ENCODE measurements at places on chromosomes 5 and 9.

DNA sequence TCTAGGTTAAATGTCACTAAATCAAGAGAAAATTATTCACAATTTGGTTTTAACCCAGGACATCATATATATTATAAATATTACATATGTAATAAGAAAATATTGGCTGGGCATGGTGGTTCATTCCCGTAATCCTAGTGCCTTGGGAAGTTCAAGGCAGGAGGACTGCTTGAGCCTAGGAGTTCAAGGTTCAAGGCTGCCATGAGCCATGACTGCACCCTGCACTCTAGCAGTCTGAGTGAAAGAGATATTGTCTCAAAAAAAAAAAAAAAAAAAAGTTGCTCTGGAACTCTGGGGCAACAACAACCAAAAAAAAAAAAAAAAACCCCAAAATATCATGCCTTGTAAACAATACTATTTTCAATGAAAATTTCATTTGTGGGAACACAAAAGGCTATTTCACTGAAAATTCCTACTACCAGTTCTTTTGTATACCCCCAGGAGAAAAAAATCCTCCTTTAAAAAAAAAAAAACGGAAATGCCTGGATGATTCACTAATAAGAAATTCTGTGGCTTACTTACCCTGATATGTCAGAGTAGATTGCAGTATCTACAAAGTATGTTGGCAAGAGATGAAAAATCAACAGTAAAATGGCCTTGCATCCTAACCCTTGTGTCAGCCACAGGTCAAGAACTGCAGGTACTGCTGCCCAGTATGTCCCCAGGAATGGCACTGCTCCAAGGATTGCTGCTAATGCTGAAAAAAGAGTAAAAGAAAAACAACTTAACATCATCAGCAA is 22.6 kb upstream of the CTNNAL1 start:
- no peak for DNase-seq

DNA sequence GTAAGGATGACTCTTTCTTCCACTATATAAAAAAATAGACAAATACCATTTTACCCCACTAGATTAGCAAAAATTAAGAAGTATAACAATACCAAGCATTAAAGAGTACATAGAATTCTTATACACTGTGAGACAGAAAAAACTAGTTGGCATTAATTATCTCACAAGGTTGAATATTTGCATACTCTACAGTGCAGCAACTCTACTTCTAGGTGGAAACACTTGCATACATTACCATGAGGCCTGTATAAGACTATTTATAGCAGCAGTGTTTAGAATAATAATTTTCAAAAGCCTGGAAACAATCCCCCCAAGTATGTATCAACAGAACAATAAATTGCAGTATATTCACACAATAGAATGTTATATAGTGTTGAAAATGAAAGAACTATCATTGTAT is 19.0 kb upstream of the PURA start:
- no peak for DNase-seq

- DNase-seq, result no peak
Measured at GRCh38 chr5:180642779-180643178, 6.6 kb downstream of the FLT4 start.

GRCh38 chr9:33719581-33720374 is 75.6 kb upstream of the PRSS3 start:
- DNase-seq, result no peak

DNA sequence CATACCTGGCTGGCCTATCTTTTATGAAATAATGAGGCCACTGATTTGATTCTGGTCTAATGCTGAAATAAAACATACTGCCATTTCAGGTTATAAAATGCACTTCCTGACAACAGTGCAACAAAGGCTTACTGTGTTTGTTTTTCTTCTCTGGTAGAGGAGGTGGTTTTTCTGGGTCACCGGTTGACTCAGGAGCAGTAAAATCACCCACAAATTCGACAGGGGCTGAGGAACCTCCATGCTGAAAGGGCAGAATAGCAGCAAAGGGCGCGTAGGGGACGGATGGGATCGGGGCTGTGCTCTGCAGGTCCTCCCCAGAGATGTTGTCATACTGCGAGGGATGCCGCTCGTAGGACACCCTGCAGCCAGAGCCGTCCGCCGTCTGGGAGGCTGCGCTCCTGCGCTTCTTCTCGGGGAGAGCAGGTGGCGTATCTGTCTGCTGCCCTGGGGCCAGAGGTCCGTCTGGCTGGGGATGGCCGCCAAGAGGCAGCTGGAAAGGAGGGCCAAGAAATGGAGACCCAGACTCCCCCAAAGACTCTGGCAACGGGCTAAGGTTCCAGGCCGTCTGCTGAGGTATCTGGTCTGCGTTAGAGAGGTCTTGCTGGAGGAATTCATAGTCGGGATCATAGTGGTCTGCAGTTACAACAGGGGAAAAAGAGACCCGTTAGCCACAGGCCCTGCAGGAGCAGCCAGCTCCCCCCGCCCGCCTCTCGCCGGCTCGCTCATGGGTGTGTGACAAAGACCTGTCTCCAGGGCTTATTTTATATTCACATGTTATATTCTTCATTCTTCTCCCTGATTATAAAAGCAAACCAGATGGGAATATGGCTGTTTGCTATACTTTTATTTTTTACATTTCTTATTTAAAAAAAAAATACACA is 80.7 kb downstream of the PRRT1B start:
- DNase-seq, result no peak

DNA sequence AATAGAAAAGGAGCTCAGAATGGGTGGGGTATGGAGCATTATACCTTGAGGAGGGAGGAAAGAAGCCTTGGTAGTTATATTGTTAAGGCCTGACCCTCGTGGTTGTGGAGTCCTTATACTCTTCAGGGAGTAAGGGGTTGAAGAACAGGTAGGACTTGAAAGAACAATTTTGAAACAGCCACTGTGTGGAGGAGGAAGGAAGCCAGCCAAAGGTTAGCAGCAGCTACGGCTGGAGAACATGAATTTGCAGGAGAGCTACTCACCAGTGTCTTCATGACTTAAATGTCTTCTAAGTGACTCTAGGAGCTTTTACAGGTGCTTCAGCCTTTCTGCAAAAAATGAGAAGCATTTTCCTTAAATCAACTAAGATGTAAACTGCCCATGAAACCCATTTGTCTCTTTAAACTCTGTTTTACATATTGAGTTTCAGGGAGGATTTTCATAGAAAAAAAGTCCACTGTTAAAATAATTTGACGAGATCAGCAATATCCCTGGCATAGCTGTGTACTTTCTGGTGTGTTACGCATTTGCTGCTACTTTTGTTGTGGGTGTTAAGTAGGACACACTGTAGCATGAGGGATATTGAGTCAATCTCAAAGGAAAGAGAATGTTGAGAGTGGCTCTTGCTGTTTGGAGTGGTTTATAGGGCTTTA is 110.6 kb upstream of the ELL2 start:
- DNase-seq, result no peak

DNA sequence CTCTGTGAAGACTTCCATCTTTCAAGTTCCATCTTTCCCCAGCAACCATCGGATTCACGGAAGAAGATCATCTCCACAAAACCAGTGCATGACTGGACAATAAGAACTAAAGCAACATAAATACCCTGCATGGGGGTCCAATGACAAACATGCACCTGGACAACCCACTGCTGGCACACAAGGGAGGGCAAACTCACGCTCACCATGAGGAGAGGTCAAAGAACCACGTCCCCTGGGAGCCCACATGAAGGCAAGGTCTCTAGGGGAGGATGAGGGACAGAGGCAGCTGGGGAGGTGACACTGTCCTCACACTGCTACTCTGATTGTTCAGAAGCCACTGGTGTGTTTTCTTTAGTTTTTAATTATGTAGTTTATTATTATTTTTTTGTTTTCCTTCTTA is 190.8 kb downstream of the MED10 start:
- no peak for DNase-seq

- DNase-seq, result no peak
Measured at GRCh38 chr5:124021776-124022175, 509.8 kb downstream of the CSNK1G3 start.

GRCh38 chr5:89951876-89952275 is 457.7 kb downstream of the CETN3 start:
- DNase-seq, result no peak

- no peak for DNase-seq
Measured at GRCh38 chr9:109186857-109187520, 19.9 kb upstream of the FRRS1L start.

DNA sequence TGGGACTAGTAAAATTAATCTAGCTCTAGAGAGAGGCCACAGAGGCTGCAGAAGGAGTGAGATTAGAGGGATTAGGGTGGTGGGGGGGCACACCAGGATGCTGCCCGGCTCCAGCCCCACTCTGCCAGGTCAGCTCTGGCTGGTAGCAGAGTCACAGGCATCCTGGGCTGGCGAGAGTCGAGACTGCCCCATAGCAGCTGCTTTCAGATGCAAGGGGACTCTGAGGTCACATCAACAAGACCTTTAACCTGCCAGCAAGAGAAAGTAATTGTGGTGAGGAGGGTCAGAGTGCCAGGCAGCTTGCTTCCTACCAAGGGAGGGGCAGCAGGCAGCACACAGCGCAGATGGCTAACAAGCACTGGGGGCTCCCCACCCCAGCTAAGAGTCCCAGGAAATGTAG is 7.5 kb downstream of the EPB41L4B start:
- no peak for DNase-seq

GRCh38 chr5:78811121-78811817 is 162.7 kb upstream of the LHFPL2 start:
- DNase-seq, result no peak

DNA sequence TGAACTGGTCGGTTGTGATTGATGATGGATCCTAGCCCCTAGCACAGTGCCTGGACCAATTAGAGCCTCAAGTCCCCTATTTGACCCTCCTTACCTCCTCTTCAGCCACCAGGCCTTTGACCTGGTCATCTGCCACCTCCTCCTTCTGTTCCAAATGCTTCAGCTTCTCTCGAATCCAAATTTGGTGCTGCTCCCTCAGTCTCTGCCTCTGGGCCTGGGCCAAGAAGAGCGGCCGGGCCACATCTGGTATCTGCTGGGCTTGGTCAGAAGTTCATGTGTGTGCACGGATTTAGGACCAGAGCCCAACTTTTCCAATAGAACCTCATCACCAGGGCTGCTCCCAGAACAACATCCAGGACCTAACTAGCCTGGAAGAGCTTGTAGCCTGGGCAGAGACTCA is 6.5 kb downstream of the SLC35A4 start:
- no peak for DNase-seq

DNA sequence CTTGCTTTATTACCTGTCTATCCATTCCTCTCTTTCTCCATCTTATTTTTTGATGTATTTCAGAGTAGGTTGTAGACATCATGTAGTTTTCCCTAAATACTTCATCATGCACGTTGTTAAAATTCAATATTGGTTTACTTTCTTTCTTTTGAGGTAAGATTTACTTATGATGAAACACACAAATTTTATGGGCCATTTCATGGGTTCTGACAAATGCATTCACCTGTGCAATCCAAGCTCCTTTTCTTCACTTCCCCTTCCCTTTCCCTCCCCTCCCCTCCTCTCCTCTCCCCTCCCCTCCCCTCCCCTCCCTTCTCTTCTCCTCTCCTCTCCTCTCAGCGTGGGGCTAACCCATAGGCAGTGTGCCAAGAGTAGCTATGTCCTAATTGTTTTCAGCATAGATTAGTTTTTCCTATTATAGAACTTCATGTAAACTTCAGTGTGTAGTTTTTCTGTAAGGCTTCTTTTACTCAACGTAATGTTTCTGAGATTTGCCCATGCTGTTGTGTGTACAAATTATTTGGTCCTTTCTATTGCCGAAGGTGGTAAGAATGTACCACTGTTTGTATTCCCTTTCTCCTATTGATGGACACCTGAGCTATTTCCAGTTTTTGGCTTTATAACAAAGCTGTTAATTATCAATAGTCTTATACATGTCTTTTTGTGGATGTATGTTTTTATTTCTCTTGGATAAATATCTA is 92.9 kb upstream of the CLINT1 start:
- DNase-seq, result no peak

- no peak for DNase-seq
Measured at GRCh38 chr5:38925154-38925925, 79.5 kb downstream of the OSMR start.

- no peak for DNase-seq
Measured at GRCh38 chr5:104793755-104794080, 1231.1 kb upstream of the NUDT12 start.

- no peak for DNase-seq
Measured at GRCh38 chr9:109940561-109940960, 160.6 kb downstream of the PALM2AKAP2 start.

- DNase-seq, result no peak
Measured at GRCh38 chr9:33272061-33272460, 7.2 kb downstream of the CHMP5 start.

- no peak for DNase-seq
Measured at GRCh38 chr5:158267228-158267627, 408.3 kb upstream of the CLINT1 start.

Measured in activated naive CD4-positive, alpha-beta T cell (primary cell).